Activated CD8-positive, alpha-beta memory T cell treated with anti-CD3 and anti-CD28 coated beads for 24 hours (primary cell): ENCODE measurements at places on chromosomes 13 and 19.

DNA sequence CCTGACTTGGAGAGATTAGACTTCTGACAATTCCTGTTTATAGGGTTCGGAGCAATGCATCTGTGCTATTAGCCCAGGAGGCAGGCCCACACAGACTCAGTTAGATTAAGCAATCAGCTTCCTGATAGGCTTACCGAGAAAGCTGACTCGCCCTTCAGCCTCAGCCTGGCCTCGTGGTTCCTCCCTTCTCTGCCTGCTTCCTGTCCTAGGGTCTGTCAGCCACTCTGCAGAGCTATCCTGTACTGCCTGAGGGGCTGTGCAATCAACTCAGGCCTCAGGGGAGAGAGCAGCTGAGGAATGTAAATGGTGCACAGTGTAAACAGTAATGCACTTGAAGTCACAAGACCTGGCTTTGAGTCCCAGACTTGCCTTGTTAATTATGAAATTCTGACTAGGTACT, 30.7 kb downstream of the HTR2A start:
- DNase-seq = no peak

GRCh38 chr13:61954092-61954491, 538.4 kb upstream of the PCDH20 start:
- no peak for DNase-seq

DNA sequence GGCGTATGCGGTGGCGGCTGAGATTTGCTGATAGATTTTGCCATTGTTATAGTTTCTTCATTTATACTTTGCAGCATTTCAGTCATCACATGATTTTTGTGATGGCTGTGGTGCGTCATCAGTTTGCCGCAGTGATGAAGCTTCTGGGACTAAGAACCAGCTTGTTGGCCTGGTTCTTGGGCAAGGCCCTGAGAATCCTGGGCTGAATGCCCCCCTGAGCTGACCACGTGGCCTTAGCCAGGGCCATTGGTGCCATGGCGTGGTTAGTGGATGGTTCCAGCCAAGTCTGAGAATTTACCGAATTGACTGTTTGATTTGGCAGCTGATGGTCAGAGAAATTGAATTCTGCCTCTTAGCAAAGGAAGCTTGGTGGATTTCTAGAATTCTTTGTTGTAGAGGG, 17.8 kb downstream of the GATAD2A start:
- no peak for DNase-seq

DNA sequence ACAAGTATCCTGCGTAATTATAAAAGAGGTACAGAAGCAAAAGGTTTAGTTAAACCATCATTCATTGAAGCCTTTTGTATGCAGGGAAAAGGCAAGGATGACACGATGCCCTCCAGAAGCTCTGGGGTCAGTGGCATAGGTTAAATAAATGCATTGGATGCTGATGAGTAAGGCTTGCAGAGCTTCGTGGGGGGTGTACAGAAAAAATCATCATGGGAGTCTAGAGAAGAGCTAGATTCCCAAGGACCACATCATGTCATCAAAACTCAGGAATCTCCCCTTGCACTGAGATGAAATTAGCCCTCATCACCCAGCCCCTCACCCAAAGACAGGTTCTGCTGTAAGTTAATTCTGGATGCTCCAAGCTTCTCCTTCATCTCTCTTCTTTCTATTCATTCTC, 8.3 kb downstream of the FPR1 start:
- no peak for DNase-seq

- DNase-seq = no peak
These were observed 968 bp downstream of the RAVER1 start for GRCh38 chr19:10332158-10332964.

- DNase-seq = no peak
These were observed 673 bp downstream of the ZNF486 start for GRCh38 chr19:20167651-20168122.

- no peak for DNase-seq
These were observed 31.7 kb downstream of the BRD4 start for GRCh38 chr19:15300533-15301197.

GRCh38 chr13:33233547-33233946, 52.0 kb downstream of the STARD13 start:
- DNase-seq = no peak

- DNase-seq = peak; percentile 87
These were observed 33.4 kb downstream of the ZNF45 start for GRCh38 chr19:43901395-43902390.

DNA sequence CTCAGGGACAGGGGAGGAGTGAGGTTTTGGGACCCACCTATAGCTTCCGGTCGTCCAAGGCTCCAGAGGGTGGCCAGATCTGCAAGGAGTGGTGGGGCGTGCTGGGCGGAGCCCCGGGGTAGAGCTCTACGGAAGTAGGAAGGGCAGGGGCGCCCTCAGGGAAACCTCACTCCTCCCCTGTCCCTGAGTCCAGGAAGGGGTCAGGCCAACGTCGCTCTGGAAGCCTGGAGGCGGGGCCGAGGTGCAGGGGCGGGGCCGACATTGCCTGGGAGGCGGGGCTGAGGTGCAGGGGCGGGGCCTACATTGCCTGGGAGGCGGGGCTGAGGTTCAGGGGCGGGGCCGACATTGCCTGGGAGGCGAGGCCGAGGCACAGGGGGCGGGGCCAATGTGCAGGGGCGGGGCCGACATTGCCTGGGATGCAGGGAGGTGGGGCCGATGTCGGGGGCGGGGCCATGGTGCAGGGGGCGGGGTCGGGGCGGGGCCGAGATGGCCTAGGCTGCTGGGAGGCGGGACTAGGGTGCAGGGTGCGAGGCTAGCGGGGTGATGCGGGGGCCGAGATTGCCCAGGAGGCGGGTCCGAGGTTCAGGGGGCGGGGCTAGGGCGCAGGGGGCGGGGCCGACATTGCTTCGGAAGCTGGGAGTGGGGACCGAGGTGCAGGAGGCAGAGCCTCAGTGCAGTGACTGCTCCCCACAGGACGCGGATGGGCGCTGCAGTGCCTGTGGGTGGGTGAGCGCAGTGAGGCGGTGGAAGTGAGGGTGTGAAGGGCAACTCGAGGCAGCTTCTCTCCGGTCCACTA, 4.9 kb upstream of the PALM start:
- DNase-seq = peak; percentile 78

GRCh38 chr19:45878043-45878794, 7.7 kb downstream of the IRF2BP1 start:
- DNase-seq = no peak

- DNase-seq = no peak
These were observed 27.2 kb downstream of the COL4A2 start for GRCh38 chr13:110334256-110334655.

DNA sequence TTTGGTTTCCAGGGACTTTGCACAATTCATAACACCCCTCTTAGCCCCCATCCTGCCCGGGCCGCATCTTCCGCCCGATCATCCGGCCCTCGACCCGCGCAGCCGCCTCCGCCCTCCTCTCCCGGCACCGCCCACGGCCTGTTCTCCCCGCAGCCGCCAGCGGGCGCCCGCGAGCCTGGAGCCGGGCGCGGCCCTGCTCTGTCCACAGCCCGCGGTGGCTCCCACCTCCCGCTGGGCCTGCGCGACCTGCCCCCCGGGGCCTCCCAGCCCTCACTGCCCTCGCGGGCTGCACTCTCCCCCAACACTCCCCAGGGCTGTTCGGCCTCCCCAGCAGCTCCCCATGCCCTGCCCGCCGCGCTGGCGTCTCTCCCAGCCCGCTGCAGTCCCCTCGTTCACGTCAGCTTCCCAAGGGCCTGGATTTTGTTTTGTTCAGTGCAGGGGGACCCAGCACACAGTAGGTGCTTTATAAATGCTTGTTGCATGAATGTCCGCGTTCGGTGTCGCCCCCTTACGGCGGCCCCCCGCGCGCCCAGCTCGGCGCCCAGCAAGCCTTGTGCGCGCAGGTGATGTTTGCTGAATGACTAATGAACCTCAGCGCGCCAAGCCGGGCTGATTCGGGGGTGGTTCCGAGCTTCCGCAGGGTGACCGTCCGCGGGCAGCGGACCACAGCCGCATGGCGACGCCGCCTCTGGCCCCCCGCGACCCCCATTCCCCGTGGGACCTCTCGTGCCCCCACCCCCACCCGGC, 4.6 kb upstream of the APC2 start:
- peak; percentile 92 for DNase-seq

DNA sequence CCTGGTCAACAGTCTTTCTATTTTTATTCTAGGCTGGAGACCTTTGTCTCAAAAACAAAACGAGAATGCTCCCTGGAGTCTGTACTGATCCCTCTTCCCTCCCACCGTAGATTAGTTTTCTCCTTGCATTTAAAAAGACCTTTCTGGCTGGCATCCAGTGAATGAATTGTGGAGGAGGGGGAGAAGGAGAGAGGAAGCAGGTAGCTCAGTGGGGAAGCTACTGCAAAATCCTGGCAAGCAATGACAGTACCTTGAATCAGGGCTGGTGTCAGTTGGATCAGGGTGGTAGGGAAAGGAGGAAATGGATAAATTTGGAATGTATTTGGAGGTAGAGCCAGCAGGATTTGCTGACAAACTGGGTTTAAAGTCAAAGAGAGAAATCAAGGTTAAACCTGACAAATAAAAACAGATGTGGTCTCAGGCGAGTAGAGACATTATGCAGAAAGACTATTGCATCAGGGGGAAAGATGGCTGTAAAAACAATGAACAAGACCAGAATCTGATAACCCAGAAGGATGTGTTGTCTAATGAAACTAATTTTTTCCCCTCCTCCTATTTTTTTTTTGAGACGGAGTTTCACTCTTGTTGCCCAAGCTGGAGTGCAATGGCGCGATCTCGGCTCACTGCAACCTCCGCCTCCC, 3.5 kb upstream of the CYP2S1 start:
- no peak for DNase-seq

- no peak for DNase-seq
These were observed 110.7 kb upstream of the WASF3 start for GRCh38 chr13:26446751-26447150.

GRCh38 chr19:46791944-46792343, 3.5 kb upstream of the SLC1A5 start:
- DNase-seq = no peak

DNA sequence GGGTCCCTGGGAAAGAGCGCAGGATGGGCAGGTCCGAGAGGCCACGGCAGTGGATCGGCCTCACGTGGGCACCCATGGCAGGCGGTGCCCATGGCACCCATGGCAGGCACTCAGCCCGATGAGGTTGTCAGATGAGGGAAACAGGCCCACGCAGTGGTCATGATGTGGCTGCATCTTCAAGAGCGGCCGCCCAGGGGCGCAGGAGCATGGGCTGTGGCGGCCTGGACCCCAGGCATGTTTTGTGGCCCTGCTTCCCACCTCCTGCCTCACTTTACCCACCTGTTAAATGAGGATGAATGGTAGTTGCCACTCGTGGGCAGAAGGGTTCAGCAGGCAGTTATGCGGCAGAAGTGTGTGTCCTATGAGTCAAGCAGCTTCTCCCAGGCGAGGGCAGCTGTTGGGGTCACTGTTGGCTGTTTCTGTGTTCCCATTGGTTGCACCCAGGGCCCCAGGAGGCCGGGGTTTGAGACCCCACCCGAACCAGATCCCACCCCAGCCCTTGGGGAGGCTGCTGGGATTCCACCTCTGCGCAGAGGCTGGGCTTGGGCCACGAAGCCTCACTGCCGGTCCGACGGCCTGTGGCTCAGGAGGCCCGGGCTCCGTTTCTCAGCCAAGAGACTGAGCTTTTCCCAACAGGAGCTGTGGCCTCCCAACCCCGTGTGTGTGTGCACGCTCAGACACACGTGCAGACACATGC, 30.0 kb downstream of the CSNK1G2 start:
- no peak for DNase-seq

- DNase-seq = peak; percentile 91
These were observed 13.8 kb downstream of the SH2D3A start for GRCh38 chr19:6753178-6754031.

DNA sequence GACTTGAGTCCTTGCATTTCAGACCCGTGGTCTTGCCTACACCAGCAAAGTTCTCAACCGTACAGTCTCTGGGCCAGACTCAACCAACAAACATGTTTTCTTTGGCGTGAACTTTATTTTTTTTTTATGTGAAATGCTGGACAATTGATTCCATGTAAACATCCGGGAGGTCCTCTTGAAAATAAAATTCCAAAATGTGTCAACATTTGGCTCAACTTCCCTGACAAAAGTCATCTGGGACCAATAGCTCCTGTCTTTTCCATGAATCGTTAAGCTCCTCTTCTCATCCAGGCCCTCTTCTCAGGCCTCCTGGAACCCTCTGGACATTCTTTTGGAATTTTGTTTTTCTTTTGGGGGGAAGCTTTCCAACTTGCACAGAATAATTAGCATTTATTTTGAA, 2.7 kb downstream of the ALDH16A1 start:
- no peak for DNase-seq

GRCh38 chr13:73428137-73428536, 369.3 kb downstream of the KLF5 start:
- no peak for DNase-seq

DNA sequence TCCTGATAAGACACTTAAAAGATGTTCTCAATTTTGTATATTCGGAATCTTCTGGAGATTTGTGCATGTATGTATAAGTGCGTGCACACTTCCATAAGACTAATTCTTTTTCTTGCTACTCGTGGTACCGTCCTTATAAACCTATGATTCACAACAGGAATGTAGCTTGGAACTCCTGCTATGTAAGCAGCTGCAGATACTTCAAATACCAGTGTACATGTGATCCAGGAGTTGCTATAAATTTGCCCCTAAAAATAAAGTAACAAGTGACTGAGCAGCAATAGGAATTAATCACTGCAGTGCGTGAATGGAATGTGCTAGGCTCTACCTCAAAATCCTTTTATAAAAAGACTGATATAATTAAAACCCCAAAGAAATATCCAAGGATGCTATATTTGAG, 214.9 kb downstream of the KLF5 start:
- DNase-seq = no peak

- no peak for DNase-seq
These were observed 985 bp upstream of the CLC start for GRCh38 chr19:39738814-39739213.

DNA sequence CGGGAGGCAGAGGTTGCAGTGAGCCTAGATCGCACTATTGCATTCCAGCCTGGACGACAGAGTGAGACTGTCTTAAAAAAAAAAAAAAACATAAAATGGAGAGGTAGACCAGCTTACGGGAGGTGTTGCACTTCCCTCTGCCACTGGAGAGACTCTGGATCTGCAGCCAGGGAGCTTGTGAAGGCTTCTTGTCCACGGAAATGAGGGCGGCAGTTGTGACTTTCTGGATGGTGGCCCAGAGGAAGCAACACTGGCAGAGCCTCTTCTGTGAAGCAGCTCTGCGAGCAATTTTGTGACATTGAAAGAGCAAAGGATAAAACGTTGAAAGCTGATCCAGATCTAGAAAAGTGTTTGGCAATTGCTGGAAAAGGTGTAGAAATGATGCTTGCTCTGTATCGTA, 10.4 kb downstream of the SPINT2 start:
- no peak for DNase-seq

DNA sequence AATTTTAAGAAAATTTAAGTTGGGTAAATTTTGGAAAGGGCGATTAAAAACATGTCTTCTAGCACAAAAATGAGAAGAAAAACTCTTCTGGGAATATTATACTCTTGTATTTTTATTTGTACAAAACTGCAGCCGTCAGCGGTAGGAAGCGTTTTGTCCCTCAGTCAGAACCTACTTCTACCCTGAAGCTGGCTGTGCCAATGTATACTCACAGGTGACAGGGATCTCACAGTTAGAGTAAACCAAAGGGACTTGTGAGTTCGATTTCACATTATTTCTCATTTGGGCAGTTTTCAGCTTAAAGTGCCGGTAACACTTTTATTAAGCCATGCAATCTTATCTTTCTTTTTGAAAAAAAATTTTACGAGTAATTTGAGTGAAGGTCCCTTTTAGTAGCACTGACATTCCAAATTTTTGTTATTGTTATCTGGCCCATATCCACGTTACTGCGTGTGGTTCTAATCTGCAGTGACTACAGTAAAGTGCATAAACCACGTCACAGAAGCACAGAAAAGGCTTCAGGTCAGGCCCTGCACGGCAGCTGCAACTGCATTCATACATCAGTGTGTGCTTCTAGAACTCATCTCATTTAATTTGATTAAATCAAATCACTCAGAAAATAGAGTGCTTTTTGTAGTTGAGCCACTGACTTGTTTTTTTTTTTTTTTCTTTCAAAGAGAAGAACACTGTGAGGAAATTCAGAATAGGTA, 387.3 kb downstream of the LIG4 start:
- DNase-seq = no peak
